ENCODE measurements at places on chromosomes 6 and 20. TPM values are rescaled to one million over a fixed set of nuclear protein-coding genes. Genes with fewer than 3 reads are reported as not detected.

Gene LPA
- total RNA-seq = 0.02 TPM

Gene NOX3
- total RNA-seq = not detected

Gene ZC2HC1B
- total RNA-seq = not detected

Gene C2
- total RNA-seq = 0.31 TPM

Gene NRN1
- 0.76 TPM for total RNA-seq

Gene GNL1
- 34.2 TPM for total RNA-seq

Gene RFX6
- total RNA-seq = not detected

Gene CPNE5
- 0.15 TPM for total RNA-seq

Gene IGF2R
- 29.2 TPM for total RNA-seq

Gene C6orf141
- 23.4 TPM for total RNA-seq

Gene C6orf58
- total RNA-seq = 0.24 TPM

Gene AK9
- total RNA-seq = 1.3 TPM

Gene NR2E1
- total RNA-seq = not detected

Gene HINT3
- total RNA-seq = 8.4 TPM

Gene MDN1
- total RNA-seq = 16.1 TPM

Gene THEMIS
- total RNA-seq = not detected

Gene CHMP4B
- 178 TPM for total RNA-seq

Gene MICA
- 27.6 TPM for total RNA-seq

Gene CCN6
- total RNA-seq = not detected

Gene TINAG
- not detected for total RNA-seq

Gene SPEF1
- 2.3 TPM for total RNA-seq

Gene CRISP3
- total RNA-seq = not detected

Gene FAM184A
- total RNA-seq = not detected

Gene CNR1
- 0.49 TPM for total RNA-seq

Gene MUC22
- total RNA-seq = 0.01 TPM

Gene PAK5
- total RNA-seq = not detected

Gene HLA-DQB2
- total RNA-seq = not detected

Gene KIF6
- total RNA-seq = 0.24 TPM

Gene BPIFA2
- total RNA-seq = not detected

Gene OVOL2
- total RNA-seq = 0.20 TPM

Gene SLC22A3
- total RNA-seq = 46.7 TPM

Gene GPSM3
- total RNA-seq = 0.36 TPM

Gene MYO6
- total RNA-seq = 9.4 TPM

Gene IL17A
- not detected for total RNA-seq

Gene FLRT3
- total RNA-seq = 1.6 TPM

Gene SPATA25
- 0.70 TPM for total RNA-seq

All from A549 treated with DMSO at 1 μM for 4 hours (cell line).